HCT116 (cell line): ENCODE measurements at places on chromosomes 3 and 15.

DNA sequence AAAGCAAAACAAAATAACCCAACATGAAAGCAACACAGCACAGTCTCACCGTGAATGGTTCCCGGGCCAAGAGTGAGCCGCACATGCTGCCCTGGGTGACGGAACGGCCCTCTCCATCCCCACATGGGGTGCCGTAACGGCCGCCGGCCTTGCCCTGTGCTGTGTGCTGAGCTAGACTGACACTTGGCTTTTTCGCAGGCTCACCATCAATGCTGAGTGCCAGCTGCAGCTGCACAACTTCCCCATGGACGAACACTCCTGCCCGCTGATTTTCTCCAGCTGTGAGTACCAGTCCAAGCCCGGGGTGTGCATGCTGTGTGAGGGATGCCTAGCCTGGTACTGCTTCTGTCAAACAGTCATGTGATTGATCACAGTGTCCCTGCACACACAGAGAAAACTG, 357.6 kb downstream of the GABRG3 start:
- no peak for DNase-seq

DNA sequence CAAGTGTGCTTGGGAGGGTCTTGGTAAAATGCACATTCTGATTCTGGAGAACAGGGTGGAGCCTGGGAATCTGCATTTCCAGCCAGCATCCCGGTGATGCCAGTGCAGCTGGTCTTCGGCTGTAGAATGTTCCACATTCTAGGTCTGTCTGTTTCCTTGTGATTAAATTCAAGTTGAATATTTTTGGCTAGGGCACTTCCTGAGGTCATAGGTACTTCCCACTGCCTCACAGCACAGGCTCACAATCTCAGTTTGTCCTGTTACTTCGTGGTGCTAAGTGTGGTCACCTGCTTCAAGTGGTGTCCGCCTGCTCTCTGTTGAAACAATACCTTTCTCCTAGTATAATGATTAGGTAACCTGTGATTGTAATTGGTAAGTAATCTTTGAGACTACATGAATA, 40.1 kb downstream of the FLNB start:
- no peak for DNase-seq

DNA sequence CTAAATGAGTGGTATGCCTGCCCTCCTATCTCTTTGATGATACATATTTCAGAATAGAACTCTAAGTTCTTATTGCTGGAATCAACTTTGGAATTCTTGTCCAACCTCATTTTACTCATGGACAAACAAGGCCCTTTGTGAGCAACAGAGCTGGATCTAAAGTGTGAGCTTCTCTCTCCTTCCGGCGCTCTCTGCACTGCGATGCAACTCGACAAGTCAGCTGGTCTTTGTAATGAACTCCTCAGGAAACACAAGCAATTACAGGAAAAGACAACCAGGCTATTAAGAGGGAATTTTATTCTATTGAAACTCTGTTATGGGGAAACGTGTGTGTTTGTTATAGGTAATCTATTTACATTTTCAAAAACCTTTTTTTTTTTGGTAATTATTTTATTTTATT, 20.3 kb upstream of the NRROS start:
- DNase-seq: no peak

- no peak for DNase-seq
These were observed 10.0 kb upstream of the SLC22A13 start for GRCh38 chr3:38255627-38256026.

DNA sequence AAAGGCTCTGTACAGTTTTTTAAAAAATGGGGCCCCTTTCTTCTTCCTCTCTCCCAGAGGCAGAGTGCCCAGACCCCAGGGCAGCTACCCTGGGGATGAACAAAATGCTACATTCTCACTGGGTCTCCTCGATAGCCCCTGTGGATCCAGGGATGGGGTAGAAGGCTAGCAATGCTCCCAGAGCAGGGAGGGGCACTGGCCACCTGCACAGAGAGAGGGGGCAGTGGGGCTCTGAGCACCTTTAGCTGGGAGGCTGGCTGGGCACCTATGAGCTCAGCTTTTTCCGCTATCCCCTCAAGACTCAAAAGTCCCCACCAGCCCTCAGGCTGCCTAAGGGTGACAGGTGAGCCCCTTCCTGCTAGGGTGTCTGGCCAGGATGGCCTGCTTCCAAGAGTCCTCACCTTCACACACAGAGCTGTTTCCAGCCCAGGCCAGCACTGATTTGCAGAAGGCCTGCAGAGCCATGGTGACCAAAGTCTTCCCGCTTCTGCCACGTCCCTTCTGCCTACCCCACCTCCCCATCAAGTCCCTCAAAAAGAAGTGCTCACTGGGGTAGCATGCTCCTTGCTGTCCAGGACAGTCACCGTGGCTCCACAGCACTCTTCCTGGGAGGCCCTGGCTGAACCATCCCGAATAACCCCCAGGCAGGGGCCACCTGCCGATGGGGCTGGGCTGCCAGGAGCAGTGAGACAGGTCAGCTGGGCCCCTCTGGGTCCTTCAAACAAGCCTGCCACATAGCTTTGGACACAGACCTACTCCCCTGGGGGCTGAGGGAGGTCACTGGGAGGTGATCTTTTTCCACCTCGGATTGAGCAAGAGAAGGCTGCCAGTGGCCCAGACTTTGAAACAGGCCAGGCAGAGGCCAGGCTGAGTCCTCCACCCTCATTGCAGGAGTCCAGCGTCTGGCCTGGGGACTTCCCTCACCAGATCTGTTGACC, 20.4 kb downstream of the BMF start:
- no peak for DNase-seq

DNA sequence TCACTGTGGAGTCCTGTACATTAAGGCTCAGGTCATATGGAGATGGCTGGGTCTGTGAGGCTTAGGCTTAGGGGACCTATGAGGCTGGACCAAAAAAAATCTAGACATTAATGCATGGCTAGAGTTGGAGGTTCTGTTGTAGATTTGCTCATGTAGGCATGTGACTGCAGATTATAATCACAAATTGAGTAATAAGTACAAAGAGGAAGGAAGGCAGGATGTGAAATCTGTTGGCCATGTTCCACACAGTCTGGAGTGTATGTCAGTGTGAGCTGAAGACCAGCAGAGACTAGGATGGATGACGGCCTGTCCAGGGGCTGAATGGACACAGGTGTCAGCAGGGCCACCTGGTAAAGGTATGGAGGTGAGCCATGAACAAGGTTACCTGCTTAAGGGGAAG, at the start of gene ST3GAL6:
TSS of gene ST3GAL6 (plus strand) at position 265 of the 400 bp plus-strand sequence. CDS start 5,101 bp downstream, outside the sequence.
- no peak for DNase-seq

GRCh38 chr3:81462921-81463320, 298.5 kb downstream of the GBE1 start:
- DNase-seq: no peak

DNA sequence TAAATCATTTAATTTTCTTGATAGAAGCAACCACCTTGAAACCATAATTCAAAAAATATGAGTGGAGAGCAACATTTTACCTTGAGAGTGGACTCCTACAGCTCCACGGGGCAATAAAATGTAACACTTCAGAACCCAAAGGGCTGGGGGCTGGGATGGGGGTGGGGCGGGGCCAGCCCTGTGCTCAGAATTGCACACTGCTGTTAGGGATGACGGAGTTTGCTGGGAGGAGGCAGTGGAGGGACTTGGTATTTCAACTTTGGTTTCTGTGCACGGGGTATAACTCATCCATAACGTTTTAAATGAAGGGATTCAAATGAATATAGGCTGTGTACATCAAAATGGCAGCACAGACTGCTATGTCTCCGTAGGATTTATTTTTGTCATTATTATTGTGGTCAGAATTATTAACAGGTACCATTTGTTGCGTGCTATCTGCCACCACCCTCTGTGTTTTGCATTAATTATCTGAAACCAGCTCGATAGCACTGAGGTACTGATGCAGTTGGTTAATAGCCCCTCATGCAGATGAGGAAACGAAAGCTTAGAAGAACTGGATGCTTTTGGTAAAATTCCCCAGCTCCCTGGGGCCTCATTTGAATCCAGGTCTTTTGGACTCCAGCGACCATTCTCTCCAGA, 29.4 kb upstream of the WNT5A start:
- no peak for DNase-seq

DNA sequence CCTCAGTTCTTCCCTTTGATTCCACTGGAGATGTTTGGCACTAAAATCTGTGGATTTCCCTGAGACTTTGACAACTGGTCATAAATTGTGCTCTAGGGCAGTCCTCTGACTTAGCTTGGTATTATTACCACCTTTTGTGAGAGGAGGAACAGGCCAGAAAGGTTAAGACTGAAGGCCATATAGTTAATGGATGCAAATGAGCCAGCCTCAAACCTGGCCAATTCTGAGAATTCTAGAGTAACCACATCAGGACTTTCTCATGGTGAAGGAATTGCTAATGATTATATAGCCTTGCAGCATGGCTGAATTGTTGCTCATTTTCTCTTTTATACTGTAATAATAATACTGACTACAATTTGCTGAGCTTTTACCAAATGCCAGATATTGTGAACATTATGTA, 162.5 kb downstream of the CADPS start:
- DNase-seq: no peak

DNA sequence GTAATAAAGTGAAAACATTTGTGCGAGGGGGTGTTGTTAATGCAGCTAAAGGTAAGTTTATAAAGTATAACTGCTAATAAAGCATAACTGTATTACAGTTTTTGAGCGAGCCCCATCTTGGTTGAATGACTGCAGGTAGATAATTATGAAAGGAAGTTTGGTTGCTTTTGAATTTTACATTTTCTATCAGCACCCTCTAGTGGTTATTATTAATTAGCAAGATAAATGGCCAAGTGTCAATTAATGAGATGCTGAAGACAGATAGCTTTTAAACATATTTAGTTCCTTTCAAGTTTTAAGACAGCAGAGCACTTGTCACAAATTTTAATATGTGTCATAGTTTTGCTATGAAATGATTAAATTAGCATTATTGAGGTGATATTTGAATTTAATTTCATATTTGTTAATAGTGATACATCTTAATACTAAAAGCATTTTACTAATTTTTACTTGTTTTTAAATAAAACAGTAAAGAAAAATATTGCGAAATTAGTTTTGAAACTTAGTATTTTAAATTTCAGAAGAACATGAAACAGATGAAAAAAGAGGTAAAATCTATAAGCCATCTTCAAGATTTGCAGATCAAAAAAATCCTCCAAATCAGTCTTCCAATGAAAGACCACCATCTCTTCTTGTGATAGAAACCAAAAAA, 15.1 kb downstream of the U2SURP start:
- no peak for DNase-seq

DNA sequence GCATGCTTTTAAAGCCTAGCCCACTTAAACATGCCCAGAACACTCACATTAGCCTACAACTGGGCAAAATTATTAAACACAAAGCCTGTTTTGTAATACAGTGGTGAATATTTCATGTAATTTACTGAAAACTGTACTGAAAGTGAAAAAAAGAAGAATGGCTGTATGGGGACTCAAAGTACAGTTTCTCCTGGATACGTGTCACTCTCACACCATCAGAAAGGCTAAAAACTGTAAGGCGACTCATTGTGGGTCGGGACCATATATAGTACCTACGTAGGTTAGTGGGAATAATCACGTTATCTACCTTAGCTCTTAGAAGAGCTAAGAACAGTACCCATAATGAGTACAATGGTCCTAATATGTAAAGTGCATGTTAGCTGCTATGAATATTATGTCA, 80.2 kb upstream of the SPATA12 start:
- DNase-seq: no peak

- no peak for DNase-seq
These were observed 91.7 kb downstream of the CHSY1 start for GRCh38 chr15:101159936-101160815.

DNA sequence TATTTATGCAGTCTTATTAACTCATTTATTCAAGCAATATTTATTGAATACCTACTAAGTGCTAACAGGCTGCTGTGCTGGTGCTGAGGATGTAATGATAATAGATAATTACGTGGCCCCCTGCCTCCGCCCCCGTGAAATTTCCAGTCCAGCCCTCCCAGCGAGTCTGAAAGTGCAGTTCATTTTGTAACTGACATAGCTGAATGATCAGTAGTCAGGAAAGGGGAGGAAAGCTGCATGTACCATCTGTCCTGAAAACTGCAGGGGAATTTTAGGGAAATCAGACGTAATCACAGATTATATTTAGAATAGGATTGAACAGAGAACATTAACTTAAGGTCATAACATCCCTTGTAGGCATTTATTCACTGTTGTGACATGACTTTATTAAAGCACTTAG, 736.8 kb downstream of the MCTP2 start:
- DNase-seq: no peak

- no peak for DNase-seq
These were observed 243.9 kb downstream of the FAM43A start for GRCh38 chr3:194929578-194929960.

- DNase-seq: no peak
These were observed 72.5 kb downstream of the GPR156 start for GRCh38 chr3:120212505-120212904.

GRCh38 chr3:155428563-155428962, 135.1 kb upstream of the STRIT1 start:
- no peak for DNase-seq

- no peak for DNase-seq
These were observed 12.9 kb downstream of the NISCH start for GRCh38 chr3:52468336-52468735.
